ENCODE measurements at places on chromosomes 11 and 22.
A peak's percentile ranks its signal among the peaks of the same experiment; 100 is the strongest.

- DNase-seq, result no peak
These were observed 57.4 kb downstream of the AHNAK start for GRCh38 chr11:62489204-62489603.

DNA sequence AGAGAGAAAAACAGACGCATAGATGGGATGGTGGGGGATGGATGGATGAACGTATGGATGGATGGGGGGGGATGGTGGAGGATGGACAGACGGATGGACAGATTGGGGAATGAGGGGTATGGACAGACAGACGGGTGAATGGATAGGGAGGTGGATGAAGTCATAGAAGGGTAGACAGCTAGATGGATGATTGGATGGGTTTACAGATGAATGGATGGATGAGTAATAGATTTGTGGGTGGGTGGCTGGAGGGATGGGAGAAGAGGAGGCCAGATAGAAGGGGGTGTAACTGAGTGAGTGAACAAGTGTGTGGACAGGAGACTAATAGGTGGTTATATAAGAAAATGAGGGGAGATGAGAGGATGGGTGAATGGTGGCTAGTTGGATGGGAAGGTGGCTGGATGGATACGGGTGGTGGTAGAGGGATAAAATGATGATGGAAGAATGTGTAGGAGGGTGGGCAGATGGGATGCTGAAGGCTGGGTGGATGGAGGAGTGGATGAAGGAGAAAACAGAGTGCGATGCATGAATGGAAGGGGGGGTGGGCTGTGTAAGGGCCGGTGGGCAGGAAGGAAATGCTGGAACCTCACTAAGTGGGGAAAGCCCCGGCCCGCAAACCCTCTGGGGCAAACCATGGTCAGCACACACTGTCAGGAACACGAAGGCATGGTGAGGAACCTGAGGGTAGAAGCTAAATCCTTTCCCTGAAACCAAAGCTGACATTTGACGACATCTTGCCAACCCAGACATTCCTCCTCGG is 21.6 kb downstream of the ARVCF start:
- DNase-seq, result no peak

- DNase-seq, result no peak
These were observed 68.0 kb upstream of the TCF20 start for GRCh38 chr22:42338479-42338878.

DNA sequence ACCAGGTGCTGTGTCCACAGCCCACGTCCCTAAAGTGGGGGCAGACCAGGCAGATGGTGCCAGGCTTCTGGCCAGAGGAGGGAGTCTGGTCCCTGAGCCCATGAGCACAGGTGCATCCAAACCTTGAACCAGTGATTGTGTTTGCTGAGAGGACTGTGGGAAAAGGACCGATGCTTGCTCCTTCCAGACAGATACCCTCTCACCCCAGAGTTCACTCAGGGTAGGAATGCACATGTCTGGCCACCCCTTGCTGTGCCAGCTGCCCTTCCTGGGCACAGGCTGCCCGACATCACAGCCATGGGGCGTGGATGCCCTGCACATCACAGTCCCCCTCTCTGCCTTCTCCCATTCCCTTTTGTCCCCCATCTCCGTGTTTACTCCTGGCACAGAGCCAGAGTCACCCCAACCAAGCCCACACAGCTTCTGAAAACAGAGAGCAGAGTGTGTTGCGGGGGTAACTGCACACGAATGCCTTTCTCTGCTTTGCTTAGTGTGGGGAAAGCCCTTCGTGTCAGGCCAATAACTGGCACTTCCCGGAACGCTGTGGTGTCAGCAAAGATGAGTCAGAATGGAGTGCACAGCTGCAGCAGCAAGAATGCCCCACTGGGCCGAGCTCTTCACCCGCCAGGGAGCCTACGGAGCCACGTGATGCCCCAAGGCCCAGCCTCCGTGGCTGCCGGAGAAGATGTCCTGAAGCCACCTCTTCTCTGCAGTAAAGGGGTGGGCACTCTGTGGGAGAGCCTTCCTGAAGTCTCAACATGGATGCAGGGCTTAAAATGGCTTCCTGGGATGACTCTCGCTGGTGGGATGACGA is 7.6 kb downstream of the CARS1 start:
- DNase-seq, result peak; percentile 96

DNA sequence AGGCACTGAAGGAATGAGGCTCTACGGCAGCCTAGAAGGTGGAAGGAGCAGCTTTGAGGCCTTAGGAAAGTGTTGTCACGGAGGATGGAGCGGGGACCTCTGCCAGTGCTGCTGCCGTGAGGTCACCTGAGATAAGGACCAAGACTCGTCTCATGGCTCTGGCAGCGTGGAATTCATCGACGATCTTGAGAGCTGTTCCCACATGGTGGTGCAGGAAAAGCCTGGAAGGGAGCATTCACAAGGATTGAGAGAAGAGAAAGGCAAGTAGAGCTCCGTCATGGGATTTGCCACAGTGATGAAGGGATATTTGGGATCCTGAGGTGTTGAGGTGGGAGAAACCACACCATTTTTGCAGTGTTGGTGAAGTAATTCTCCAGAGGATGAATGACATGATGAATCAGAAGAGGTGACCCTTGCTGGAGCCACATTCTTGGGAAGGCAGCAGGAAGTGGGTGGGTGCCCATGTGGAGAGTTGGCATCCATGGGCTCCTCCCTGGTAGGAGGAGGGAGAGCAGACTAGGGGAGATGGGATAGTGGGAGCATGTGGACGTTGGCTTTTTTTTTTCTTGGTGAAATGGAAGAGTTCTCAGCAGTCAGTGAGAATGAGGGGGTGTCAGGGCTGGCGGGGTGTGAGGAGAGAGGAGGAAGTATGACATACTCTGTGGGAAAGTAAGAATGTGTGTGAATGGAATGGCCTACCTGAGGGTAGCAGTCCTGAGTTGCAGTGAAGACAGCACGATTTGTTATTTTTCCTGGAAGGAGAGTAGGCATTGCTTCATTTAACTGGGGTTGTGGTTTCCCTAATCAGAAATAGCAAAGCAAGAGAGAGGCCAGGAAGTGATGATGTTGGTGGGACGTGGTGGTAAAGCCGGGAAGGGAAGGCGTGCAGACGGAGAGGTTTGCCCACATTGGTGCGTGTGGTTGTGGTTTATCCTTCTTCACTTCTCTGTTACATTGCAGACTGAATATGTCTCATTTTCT is 11.1 kb downstream of the PPP6R3 start:
- DNase-seq, result no peak
